Stimulated activated CD4-positive, alpha-beta T cell treated with anti-CD3 and anti-CD28 coated beads, TNF-alpha, amount 100 ng/mL, for 24 hours (primary cell): ENCODE measurements at places on chromosomes 4 and X.

- DNase-seq = no peak
Measured at GRCh38 chrX:150236327-150236726, 126.8 kb upstream of the MAMLD1 start.

DNA sequence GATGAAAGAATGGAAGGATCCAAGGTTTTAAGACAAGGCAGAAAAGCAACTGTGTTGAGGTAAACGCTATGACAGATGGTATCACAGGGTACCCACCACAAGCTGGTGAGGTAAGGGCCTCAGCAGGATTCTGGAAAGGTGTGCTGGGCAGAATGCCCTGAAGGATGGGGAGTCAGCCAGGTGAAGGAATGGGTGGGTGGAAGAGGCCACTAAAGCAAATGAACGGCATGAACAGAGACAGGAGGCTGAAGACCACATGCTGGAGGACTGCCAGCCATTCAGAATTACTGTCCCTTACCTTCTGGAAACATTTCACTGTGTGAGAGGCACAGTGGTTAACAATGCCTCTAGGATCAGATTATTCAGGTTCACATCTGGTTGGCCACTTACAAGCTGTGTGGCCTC is 23.6 kb downstream of the GPRIN3 start:
- DNase-seq = no peak

DNA sequence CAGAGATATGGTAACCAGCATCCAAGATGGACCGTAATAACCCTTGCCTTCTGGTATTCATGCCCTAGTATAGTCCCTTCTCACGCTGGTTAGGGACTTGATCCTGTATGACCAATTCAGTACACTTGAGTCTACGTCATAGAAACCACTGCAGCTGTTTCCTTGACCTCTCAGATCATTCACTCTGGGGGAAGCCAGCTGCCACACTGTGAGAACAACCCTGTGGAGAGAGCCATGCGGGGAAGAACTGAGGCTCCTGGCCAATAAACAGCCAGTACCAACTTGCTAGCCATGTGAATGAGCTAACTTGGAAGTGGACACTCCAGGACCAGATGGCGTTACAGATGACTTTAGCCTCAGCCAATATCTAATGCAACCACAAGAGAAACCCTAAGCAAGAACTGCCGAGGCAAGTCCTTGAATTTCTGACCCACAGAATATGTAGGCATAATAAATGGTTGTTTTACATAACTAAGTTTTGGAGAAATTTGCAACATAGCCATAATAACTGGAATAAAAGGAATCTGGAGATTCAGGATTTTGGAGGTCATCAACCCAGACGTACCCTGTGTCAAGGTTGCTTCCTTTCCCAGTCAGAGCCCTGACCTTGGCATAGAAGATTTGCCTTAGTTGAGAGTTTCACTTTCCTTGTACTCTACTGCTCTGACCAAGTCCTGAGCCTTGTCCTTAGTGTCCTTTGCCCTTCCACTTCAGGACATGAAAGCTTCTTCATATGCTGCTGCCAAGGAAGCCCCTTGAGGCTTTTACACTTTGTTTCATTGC is 87.3 kb upstream of the ZNF81 start:
- DNase-seq = no peak

- no peak for DNase-seq
Measured at GRCh38 chr4:36779601-36780000, 464.9 kb upstream of the NWD2 start.

DNA sequence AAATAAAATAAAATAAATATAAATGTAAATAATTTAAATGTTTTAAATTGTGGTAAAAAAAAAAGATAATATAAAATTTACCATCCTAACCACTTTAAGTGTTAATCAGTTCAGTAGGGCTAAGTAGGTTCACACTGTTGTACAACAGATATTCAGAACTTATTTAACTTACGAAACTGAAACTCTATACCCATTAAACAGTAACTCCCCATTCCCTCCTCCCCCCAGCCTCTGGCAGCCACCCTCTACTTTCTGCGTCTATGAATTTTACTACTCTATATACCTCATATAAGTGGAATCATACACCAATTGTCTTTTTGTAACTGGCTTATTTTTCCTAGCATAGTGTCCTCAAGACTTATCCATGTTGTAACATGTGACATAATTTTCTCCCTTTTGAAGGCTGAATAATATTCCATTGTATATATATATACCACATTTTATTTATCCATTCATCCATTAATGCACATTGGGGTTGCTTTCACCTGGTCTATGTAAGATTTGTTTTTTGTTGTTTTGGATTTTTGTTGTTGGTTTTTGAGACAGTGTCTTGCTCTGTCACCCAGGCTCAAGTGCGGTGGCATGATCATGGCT is 32.5 kb upstream of the ELF2 start:
- no peak for DNase-seq

GRCh38 chrX:130296743-130297142 is 28.0 kb upstream of the ZNF280C start:
- no peak for DNase-seq

DNA sequence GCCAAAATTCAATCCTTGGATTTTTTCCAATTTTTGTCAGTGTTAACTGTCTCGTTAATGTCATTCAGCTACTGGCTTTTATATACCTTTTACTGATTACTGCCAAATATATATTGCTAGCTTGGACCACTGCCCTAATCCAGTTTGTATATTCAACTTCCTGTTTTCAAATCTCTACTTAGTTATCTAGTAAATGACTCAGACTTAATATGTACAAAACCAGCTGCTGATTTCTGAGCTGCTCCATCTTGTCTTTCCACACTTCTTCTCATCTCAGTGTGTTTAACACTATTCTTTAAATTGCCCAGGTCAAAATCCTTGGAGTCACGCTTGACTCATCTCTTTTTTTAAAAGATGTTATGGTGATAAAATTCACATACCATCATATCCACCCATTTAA is 1196.7 kb downstream of the RAPGEF2 start:
- no peak for DNase-seq

GRCh38 chr4:158046345-158046744 is 126.5 kb downstream of the GASK1B start:
- DNase-seq = no peak

DNA sequence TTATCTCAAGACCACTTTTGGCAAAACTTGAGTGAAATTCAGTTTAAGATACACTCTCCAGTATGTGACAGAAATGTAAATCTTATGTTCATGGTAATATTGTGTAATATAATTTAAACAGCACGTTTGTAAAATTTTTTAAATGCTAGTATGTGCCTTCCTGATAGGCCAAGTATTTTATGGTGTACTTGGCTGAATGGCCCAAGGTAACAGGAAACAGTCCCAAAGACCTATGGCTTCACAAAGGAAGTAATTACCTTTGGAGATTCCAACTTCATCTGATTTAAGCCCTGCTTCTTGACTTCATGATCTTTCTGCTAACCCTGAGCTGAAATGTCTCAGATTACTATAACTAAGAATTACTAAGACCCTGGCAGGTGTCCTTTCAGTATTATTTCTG is 20.3 kb downstream of the TEC start:
- no peak for DNase-seq

GRCh38 chr4:168643796-168644159 is 146.9 kb downstream of the PALLD start:
- DNase-seq = no peak

DNA sequence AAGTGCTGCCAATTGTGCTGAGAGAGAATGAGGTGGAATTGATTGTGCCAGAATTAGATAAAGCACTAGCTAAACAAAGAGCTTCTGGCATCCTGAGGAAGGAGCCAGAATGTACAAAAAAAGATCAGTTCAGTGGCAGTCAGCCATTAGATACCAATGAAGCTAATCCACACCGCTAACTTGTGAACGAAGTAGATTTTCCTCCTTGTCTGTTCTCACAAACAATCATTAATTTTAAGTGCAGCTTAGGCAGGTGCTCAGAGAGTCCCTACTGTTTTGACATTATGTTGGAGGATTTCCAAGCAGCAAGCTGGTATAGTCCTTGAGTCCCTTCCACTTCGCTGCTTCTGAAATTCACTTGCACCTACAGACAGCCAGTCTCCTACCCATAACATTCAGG is 617.4 kb downstream of the CENPC start:
- DNase-seq = no peak

- no peak for DNase-seq
Measured at GRCh38 chrX:54530357-54530900, 410 bp downstream of the GNL3L start.

DNA sequence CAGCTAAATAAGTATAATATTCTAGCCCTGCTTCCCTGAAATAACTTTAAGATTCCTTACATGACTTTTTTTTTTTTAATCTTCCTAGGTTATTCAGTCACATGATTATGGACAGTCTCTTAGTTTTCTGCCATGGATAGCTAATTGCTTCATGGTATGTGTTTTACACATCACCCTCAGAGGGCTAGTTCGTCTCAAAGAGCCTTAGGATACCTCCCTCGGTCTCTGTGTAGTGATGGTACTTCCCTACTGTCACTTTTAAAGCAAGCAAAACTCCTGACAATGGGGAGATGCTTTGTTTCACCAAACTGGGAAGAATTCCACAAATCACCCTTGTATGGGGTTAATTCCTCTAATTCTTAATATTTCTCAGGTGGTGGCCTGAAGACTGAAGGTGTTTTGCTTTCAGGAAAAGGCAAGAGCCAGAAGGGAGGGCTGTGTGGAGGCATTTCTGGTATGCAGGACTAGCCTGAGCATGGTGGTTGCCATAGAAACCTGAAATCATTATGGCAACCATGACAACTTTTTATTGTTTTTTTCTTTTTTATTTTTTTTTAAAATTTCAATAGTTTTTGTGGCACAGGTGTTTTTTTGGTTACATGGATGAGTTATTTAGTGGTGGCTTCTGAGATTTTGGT is 70.4 kb downstream of the BEX3 start:
- DNase-seq = no peak

DNA sequence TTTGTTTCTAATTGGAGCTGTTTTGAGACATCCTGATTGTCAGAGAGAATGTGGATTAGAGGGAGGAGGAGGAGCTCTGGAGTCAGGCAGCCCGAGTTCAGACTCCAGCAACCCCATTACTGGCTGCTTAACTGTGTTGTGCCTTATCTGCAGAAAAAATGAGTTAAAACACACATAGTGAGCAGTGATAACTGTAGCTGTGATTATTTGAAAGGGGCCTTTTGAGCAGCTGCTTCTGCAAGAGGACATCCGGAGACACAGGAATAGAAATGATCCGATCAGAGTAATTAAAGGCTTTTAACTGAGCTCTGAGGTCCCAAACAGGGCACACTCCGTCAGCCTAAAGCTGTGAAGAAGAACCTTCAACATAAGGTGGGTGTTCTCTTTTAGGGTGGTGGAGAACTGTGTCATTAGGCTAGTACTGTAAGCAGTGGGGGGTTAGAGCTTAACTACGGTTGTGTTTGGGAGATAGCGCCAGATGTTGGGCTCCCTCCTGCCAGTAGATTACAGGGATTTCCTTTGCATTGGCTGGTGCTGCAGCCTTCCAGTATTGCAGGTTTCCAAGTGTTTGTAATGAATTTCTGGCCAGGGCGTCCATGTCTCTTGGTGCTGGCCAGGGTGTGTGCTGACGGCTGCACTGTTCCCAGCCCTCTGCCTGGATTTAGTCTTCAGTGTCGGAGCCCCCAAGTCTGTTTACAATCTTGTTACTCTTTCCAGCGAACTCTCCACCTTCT is 24.3 kb downstream of the ADD1 start:
- DNase-seq = no peak

- no peak for DNase-seq
Measured at GRCh38 chr4:109735566-109736365, 5.9 kb upstream of the PLA2G12A start.

GRCh38 chr4:135927651-135928050 is 1604.6 kb downstream of the PCDH18 start:
- DNase-seq = no peak

DNA sequence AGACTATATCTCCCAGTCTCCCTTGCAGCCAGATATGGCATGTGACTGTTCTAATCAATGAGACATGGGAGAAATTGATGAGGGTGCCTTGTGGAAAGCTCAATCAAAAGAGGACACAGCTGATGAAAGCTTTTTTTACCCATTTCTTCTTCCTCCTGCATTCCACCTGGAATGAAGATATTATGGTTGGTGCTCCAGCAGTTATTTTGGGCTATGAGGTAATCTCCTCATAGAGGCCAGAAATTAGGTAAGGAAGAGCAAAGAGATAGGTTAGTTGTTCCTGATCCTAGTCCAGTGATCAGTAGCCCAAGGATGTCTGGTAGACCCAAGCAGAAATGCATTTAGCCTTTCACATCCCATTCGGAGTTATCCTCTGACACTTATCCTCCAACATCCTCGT is 16.8 kb upstream of the KIAA0232 start:
- DNase-seq = no peak

DNA sequence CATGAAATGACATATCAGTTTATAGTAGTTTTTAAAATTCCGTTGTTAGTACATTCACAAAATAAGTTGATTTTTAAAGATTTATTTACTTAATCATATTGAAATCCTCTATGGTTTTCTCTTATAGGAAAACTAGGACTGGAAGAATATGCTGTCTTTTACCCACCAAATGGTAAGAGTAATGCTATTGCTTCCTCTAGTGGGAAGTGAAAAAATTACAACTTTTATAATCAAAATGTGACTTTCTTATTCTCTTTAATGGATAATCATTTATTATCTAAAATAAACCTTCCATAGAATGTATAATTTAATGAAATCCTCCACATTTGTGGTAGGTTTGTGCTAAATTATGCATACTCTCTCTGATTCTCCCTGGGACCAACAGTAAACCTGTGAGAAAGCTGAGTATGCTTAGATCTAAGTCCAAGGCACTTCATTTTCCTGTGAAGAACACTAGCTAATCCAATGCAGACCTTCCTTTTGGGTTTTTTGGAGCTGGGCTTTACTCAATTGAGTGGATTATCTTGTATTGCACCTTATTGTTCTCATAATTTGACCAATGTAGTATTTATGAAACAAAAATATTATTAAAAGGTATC is 136.2 kb downstream of the TBC1D19 start:
- no peak for DNase-seq

DNA sequence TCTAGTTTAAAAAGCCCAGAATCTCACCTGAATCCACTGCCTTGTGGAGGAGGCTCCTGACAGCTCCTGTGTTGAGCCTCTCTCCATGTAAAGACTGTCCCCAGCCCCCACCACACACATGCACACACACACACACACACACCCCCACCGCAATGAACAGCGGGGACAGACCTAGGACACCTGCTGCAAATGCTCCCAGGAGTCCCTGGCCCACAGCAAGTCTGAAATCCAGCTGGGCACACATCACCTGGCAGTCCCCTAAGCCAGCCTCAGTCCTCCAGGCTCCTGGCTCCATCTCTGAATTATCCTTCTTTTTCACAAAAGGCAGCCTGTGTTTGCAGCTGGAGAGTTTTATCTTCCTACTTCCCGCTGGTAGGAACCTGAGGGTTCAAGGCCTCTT is 6.6 kb upstream of the FAM53A start:
- DNase-seq = no peak

DNA sequence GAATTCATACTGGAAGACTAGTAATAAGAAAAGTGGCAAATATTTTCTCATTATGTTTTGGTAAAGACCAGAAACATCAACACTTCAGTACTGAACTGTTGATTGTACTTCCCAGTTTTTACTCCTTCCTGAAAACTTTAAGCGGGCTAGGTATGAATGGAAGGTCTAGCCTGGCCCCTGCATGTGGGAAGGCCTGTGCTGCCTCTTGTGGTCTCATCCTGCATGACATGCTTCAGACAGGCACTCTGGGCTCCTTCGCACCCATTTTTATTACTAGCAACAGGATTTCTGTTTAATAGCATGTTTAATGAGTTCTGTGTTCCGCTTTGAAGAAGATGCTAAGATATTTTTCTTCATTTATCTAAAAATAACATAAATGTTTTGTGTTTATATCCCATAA is 279.1 kb downstream of the ANK2 start:
- DNase-seq = no peak

GRCh38 chr4:76282941-76283689 is 23.4 kb upstream of the STBD1 start:
- DNase-seq = no peak

GRCh38 chr4:81032771-81033684 is 2.5 kb downstream of the BMP3 start:
- DNase-seq = no peak
